ENCODE measurements at places on chromosomes 16 and 17.

GRCh38 chr16:63066552-63066951, 1030.3 kb upstream of the CDH8 start:
- no peak for DNase-seq

DNA sequence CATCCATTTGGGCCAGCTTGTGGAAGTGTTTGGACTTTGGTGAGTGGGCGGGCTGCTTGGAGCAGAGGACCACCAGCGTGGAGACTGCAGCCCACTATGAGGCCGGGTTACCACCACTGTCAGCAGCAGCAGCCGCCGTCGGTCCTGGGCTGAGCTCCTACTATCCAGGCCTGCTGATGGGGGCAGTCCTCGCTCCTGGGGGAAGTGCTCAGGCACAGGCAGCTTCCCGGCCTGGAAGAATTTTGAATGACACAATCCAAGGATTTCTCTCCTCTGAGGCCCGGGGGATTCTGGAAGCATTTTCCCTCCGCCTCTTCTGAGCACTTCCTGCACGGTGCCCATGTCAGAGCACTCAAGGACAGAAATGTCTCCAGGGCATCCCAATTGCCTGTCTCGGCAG, 5.3 kb upstream of the NOD2 start:
- no peak for DNase-seq

- DNase-seq, result no peak
Observed at GRCh38 chr16:52497067-52497816, 49.7 kb downstream of the TOX3 start.

DNA sequence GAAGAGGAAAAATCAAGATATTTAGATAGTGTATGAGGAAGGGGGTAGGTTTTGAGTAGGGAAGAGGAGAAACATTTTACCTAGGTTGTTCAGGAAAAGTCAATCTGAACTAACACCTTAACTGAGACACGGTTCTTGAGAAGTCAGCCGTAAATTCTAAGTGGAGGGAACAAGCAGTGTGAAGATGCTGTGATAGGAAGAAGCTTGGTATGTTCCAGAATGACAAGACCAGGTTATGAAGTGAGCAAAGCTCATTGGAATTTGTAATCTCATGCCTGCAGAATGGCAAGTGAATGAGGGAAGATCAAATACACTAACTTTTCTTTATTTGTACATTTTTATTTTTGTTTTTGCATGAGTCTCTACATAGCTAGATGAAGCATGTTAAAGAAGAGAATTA, 307.6 kb downstream of the ZFHX3 start:
- no peak for DNase-seq

DNA sequence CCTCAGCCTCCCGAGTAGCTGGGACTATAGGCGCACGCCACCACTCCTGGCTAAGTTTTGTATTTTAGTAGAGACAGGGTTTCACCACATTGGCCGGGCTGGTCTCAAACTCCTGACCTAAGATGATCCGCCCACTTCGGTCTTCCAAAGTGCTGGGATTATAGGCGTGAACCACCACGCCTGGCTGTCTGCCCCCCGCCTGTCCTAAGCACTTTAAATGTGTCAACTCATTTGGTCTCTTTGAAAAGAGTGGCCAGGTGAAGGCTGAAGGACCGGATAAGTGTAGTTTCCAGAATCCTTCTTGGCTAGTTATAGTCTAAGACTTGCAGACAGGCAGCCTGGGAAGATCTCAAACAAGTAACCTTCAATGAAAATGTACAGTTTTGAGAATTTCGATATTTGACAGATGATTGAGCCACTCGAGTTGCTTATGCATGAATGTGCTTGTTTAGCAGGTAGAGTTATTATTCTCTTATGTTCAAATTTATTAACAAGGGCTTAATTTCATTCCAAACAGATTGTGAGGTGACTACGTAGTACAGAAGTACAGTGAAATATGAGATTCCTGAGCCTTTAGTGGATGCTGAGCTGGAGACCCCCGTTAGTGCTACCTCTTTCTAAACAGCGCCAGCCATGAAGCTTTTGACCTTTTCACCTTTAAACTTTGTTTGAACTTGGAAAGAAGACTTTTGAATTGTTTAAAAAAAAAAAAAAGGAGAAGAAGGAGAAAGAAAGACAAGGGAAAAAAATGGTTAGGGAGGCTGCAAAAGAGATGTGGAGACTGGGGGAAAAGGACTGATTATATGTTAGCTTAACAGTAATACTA, 164.4 kb upstream of the TBX2 start:
- DNase-seq, result no peak

- DNase-seq, result peak; percentile 75
Observed at GRCh38 chr16:86072328-86073102, 173.6 kb downstream of the IRF8 start.

- peak; percentile 73 for DNase-seq
Observed at GRCh38 chr16:46743232-46743719, 4.9 kb downstream of the MYLK3 start.

- no peak for DNase-seq
Observed at GRCh38 chr17:58665946-58666857, 25.6 kb downstream of the TEX14 start.

- no peak for DNase-seq
Observed at GRCh38 chr16:21101631-21102420, 48.8 kb downstream of the DNAH3 start.

GRCh38 chr17:10060526-10060925, 137.9 kb downstream of the GAS7 start:
- DNase-seq, result no peak

DNA sequence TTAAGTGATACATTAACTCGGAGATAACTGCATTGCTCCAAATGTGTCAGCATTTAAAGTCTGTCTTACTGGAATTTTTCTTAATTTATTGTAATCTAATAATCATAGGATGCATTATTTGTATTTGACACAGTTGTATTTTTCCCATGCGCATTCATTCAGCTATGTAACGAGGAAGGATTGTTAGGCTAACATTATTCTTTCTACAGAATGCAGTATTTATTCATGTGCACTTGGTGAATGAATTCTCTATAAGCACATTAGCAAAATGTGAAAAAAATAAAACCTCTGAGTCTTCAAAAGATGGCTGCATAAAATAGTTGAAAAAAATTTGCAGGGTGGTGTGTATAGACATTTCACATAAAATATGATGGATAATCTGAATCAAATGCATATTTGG, 168.6 kb downstream of the CNTNAP4 start:
- no peak for DNase-seq

DNA sequence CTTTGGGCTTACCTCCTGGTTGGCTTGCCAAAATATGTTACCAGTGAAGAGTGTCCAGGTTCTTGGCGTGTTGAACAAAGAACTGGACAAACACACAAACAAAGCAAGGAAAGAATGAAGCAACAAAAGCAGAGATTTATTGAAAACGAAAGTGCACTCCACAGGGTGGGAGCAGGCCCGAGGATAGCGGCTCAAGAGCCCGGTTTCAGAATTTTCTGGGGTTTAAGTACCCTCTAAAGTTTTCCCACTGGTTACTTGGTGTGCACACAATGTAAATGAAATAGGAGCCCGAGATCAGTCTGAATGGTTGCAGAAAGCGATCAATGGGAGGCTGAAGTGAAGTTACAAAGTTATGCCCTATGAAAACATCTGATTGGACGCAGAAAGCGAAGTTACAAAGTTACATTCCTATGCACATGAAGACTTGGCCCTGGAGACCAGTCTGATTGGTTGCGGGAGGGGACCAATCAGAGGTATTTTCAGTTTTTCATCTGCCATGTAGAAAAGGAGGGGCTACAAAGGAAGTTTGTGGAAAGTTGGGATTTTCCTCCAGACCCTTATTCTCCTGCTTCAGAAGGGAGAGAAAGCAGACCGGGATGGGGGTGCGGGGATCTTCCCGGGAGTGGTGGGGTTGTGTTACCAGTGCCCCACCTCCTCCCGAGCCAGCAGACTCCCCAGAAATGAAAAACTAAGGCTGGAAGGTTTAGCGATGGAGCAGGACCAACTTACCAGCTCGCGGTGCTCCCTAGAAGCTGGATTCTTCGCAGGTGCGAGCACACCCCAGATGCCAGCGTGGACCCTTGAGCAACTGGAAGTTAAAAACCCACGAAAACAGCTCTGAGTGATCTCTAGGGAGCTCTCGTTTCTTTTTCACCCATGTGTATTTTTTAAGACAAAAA, at the start of gene SLFN12:
SLFN12 (minus strand) TSS at position 325 of the 899 bp plus-strand sequence. CDS start 9,472 bp downstream, outside the sequence.
- peak; percentile 85 for DNase-seq

- peak; percentile 11 for DNase-seq
Observed at GRCh38 chr17:15649861-15650421, 30.4 kb upstream of the FBXW10B start.

DNA sequence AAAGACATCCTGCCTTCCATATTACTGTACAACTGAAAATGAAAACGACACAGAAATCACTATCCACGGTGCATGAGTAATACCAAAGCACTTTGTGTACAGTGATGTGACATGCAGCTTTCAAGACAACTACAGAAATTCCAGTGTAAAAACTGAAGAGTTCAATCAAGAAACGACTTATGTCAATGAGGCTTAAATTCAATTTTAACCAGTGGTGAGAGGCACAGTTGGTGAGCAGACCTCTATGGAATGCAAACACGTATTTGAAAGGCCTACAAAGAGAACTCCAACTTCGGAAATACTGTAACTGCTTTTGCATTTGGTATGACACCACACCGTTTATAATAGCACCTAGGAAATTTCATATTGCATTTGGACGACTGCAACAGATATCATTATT, 87.6 kb downstream of the USP31 start:
- no peak for DNase-seq

DNA sequence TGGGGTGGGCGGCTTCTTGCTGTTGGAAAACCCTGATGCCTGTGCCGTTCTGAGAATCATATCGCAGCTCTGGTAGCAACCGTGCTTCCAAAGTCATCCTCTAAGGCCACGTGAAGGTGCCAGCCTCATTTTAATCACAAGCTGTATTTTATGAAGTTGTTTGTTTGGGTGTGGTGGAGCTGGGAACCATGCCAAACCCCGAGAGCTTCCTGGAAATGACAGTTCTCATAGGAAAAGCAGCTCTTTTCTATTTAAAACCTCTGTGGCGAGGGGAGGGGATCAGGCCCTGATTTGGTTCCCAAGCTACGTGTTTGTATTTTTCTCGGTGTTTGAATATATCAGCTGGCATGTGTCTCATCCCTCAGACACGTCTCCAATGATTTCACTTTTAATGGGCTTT, 21.7 kb downstream of the KNOP1 start:
- DNase-seq, result peak; percentile 48

DNA sequence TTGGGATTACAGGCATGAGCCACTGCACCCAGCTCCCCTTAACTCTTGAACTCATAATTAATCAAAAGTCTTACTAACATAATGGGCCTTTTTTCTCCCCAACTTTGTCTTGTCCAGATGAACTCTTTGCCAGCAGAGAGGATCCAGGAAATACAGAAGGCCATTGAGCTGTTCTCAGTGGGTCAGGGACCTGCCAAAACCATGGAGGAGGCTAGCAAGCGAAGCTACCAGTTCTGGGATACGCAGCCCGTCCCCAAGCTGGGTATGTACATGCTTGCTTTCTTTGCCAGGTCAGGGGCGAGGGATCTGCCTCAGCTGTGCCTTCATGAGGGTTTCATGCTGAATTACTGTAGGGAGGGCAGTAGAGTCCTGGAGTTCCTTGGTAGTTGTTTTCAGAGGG, 25.3 kb downstream of the NMT1 start:
- DNase-seq, result no peak

GRCh38 chr16:50902457-50902856, 160.6 kb downstream of the CYLD start:
- DNase-seq, result no peak

- DNase-seq, result peak; percentile 76
Observed at GRCh38 chr17:64009571-64010402, 10.6 kb downstream of the ICAM2 start.

DNA sequence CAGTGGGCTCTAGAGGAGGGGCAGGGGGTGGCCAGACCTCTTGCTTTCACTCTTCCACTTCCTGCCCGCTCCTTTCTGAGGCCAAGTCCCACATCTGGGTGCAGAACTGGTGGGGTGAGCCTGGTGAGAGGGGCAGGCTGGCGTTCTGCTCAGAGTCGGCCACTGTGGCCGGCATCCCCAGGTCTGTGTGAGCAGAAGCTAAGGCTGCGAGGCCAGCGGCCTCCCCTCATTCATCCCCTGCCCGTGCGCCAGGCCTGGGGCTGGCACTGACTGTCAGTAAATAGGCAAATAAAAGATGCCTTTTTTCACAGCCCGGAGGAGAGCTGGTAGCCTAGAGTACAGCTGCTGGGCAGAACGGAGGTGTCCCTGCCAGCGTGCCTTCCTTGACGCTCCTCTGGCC, 1.2 kb downstream of the DEF8 start:
- no peak for DNase-seq

DNA sequence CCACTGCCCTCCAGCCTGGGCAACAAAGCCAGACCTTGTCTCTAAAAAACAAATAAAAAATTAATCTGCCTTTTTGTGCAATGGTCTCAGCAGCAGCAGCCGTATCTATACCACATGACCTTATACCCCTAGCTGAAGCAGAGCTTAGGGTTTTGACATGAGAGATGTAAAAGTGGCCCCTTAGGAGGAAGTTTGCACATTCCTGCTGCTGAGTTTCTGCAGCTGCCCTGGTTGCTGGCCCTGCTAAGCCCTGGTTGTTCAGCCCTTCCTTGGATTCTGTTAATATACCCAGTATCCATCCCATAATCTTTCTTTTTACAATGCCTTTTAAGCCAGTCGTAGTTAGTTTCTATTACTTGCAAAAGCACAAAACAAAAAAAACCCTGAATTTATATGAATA, 33.0 kb upstream of the PRKCB start:
- DNase-seq, result no peak

DNA sequence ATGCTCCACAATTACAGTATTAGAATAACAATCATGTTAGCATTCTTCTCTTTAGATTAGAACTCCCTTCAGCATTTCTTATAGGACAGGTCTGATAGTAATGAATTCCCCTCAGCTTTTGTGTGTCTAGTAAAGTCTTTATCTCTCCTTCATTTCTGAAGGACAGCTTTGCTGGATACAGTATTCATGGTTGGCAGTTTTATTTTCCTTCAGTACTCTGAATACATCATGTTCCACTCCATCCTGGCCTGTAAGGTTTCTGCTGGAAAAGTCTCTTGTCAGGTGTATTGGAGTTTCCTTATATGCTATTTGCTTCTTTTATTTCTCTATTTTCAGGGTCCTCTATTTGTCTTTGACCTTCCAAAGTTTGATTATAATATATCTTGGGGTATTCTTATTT, 4.0 kb upstream of the ABCA10 start:
- DNase-seq, result no peak

GRCh38 chr16:14345512-14346115, 274.5 kb downstream of the MRTFB start:
- DNase-seq, result peak; percentile 42

GRCh38 chr17:14228903-14229302, 7.8 kb downstream of the CDRT15 start:
- no peak for DNase-seq

- DNase-seq, result no peak
Observed at GRCh38 chr17:15462976-15463772, 4.2 kb downstream of the CDRT4 start.

- peak; percentile 37 for DNase-seq
Observed at GRCh38 chr16:17076092-17076754, 394.5 kb downstream of the XYLT1 start.

DNA sequence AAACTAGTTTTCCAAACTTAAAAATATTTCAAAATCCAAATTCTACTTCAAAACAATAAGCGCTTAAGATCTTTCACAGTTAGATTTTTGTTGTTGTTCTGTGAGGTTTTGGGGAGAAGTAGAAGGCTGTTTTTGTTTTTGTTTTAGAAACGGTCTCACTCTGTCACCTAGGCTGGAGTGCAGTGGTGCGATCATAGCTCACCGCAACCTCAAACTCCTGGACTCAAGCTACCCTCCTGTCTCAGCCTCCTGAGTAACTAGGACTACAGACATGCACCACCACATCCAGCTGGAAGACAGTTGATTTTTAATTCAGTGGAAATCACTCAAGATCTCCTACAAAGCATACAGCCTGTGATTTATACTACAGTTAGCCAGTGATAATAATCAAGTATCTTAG, 2.7 kb downstream of the SHCBP1 start:
- DNase-seq, result no peak
